ENCODE measurements at places on chromosomes 2 and 18.

- DNase-seq: no peak
Observed at GRCh38 chr2:126756125-126756524, 100.2 kb downstream of the GYPC start.

GRCh38 chr18:35099911-35100310, 58.7 kb downstream of the MAPRE2 start:
- DNase-seq: no peak

DNA sequence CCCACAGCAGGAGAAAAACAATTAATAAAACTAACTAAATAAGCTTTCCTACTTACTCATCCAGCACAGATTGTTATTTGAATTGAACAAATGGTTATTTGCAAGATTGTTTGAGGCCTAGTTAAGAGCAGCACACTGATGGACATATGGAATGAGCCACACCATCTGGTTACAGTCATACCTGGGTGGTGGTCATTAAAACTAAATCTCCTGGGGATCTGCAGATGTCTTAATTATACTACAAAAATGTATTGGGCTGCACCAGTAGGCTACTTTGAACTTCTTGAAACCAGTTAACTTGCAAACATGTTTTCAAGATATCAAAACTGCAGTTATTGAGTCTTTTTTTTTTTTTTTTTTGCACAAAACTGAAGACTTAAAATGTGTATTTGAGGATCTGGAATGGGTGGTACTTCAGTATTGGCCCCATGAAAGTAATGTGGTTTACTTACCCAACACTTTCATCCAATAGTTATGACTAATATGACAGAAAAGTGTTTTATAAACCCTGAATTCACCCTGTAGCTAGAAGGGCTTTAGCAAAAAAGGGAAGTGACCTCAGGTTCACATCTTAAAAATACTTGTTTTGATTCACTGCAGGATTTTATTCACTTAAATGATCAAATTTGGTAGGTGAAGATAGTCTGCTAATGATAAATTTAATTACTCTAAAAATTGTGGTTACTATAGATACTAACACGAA, 10.8 kb downstream of the AGFG1 start:
- no peak for DNase-seq

GRCh38 chr18:75230163-75231052, 19.8 kb downstream of the TSHZ1 start:
- DNase-seq: no peak

GRCh38 chr2:70516596-70516995, 37.0 kb downstream of the TGFA start:
- no peak for DNase-seq

- no peak for DNase-seq
Observed at GRCh38 chr18:371609-371982, 103.7 kb upstream of the THOC1 start.

GRCh38 chr18:59752666-59753065, 55.4 kb upstream of the CCBE1 start:
- no peak for DNase-seq

DNA sequence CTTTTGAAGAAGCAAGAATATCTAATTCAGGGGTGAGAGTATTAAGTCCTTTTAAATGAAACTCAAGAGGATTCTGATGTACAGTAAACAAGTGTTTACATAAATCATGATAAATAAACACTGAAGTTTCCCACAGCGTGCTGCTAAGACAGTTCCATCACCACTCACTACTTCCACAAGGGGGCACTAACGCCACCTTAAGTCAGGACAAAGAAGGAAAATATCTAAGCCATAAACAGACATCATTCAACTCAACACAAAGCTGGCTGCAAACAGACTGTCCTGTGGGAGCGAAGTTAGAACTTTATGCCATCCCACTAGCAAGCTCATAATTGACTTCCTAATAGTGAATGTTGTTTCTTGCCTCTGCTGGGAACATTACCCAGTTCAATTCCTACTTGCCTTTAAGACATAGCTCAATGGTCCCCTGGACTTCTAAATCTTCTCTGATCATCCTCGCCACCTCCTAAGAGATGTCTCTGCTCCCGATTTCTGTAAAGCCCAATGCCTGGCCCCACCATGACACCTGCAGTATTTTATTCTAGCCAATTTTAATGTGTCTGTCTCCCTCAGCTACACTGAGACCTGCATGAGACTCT, 36.5 kb downstream of the MRPL44 start:
- DNase-seq: no peak
